ENCODE measurements at places on chromosomes 12 and 14.

DNA sequence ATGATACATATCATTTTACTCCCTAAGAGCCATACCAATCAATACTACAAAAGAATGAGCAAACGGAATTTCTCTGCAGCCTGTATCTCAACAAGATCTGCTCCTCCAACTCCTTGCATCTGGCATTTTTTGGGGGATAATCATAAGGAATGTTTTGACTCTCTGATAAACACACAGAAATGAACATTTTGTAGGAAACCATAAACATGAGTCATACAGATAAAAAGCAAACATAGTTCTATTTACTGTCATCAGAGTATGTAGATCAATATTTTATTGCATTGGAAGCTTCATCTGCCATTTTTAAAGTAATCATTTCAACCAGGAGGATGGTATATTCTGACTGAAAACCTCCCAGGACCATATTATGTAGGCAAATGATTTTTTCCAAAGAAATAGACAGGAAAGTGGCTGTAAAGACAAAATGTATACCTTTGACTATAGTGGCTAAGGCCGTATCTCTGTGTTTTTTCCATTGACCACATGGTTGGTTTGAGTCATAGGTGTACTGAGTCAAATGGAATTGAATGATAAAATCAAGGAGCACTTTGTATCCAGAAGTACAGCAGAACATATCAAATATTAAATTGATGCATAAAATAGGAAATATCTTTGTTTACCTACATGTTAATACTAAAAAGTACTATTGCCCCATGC, 32.4 kb upstream of the CD69 start:
- DNase-seq = no peak

- DNase-seq = no peak
Observed at GRCh38 chr14:86515195-86515594, 985.3 kb downstream of the FLRT2 start.

- DNase-seq = no peak
Observed at GRCh38 chr12:132550830-132551640, 59.3 kb downstream of the LRCOL1 start.

DNA sequence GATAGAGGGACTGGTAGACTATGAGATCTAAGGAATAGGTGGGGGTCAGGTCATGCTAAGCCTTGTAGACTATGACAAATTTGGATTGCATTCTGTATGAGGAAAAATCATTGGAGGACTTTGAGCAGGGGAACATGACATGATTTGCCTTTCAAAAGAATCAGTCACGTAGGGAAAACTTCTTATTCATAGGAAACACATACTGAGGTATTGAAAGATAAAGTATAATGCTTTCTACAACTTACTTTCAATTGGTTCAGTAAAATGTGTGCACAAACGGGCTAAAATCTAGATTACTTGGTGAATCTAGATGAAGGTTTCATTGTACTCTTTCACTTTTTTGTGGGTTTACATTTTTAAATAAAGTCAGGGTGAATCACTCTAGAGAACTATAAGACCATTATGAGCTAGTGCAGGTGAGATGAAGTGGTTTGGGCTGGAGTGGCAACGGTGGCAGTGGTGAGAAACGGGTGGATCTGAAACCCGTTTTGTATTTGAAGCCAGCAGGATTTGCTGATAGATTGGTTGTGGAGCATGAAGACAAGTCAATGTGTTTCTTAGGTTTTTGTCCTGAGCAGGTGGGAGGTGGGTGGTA, 6.7 kb downstream of the BBS10 start:
- no peak for DNase-seq

GRCh38 chr12:2773199-2773875, 21.4 kb upstream of the FKBP4 start:
- DNase-seq = no peak

- no peak for DNase-seq
Observed at GRCh38 chr12:6399884-6400644, 16.1 kb downstream of the LTBR start.

GRCh38 chr14:65972891-65973290, 513.3 kb upstream of the CCDC196 start:
- DNase-seq = no peak

DNA sequence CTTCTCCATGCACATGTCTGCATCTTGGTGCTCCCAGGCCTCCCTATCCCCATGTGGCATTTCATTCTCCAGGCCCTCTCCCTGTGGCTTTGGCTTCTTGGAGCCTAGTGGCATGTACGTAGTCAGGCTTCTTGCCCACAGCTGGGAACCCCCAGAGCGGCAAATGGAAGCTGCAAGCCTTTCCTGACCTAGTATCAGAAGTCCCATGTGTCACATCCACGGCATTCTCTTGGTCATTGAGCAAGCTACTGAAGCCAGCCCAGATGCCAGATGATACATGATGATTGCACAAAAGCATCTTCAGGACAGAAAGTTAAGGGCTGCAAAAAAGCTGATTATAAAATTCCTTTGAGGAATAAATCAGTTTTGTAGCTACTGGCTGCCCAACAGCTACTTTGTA, 154.9 kb downstream of the PELI2 start:
- no peak for DNase-seq

DNA sequence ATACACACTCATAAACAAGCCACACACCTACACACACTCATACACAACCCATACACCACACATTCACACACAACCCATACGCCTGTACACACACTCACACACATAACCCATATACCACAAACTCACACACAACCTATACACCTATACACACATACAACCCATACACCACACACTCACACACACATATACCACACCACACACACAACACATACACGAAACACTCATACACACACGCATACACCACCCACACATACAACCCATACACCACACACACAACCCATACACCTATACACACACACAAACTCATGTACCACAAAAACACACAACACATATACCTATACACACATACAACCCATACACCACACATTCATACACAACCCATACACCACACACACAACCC, 164.3 kb downstream of the TMEM121 start:
- DNase-seq = no peak

DNA sequence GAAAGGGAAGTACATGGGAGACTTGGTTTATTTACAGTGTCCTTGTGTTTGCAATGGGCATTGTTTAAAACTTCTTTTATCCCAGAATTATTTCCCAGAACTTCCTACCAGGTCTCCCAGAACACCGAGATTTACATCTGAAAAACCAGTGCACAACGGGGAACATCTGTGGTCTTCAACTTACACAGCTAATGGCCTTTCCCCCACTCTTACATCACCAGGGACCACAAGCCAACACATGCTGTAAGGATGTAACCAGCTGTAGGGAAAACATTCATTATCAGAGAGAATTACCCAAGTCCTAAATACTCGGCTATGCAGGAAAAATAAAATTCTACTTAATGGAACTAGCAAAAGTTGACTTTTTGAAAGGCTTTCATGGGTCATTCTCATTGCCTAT, 267.6 kb downstream of the DUSP6 start:
- DNase-seq = no peak

DNA sequence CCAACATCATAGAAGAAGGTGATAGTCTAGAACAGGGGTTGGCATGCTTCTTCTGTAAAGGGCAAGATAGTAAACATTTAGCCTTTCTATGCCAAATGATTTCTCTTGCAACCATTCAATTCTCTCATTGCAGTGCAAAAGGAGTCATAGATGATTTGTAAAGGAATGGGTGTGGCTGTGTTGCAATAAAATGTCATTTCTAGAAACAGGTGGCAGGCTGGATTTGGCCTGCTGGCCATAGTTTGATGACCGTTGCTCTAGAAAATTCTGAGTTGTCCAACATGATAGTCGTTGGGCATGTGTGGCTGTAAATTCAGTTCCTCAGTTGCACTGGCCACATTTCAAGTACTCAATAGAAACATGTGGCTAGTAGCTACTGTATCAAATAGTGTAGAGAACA, 21.7 kb downstream of the SMCO2 start:
- DNase-seq = no peak

DNA sequence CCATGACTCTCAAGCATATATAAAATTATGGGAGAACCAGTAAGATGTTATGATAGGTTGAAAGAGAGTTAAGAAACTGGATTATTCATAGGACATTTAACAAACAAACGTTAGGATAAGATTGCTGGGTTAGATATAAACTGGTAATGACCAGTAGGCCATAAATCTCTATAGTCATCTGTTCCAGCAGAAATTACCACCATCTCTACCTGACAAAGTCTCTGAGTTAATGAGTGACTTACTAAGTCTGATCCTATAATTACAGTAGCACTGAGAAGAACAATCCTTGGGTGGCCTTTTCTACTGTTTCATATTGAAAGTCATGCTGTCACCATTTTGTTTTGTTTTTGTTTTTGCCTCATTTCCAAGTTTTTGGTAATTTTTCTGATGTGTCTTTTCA, 136.9 kb upstream of the CNOT2 start:
- no peak for DNase-seq

DNA sequence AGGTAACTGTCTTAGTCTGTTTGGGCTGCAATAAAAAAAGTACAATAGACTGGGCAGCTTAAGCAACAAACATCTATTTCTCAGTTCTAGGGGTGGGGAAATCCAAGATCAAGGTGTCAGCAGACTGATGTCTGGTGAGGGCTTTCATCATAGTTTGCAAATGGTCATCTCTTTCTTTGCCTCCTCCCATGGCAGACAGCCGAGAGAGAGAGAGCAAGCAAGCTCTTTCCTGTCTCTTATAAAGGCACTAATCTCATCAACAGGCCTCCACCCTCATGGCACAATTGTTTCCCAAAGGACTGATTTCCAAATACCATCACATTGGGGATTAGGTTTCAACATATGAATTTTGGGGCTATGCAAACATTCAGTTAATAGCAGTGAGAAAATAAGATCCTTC, 445.6 kb upstream of the FLRT2 start:
- no peak for DNase-seq

- DNase-seq = no peak
Observed at GRCh38 chr12:5409619-5410018, 22.3 kb upstream of the NTF3 start.

- DNase-seq = no peak
Observed at GRCh38 chr12:1820191-1820895, at the start of gene LRTM2. Gene LRTM2 (plus strand): TSS chr12:1820565. CDS start chr12:1828149, 7,584 bp downstream.

GRCh38 chr12:46473634-46474329, 101.2 kb upstream of the SLC38A2 start:
- no peak for DNase-seq

GRCh38 chr14:54475187-54475899, 13.4 kb downstream of the GMFB start:
- DNase-seq = no peak

GRCh38 chr12:105018776-105019175, 32.7 kb downstream of the NOPCHAP1 start:
- DNase-seq = no peak

GRCh38 chr12:69515394-69515930, 45.3 kb downstream of the FRS2 start:
- no peak for DNase-seq

GRCh38 chr12:48957141-48958048, at the start of gene ARF3:
Gene ARF3 (minus strand): TSS chr12:48957487. CDS start chr12:48941095, 16,392 bp downstream.
- DNase-seq = peak; percentile 92

DNA sequence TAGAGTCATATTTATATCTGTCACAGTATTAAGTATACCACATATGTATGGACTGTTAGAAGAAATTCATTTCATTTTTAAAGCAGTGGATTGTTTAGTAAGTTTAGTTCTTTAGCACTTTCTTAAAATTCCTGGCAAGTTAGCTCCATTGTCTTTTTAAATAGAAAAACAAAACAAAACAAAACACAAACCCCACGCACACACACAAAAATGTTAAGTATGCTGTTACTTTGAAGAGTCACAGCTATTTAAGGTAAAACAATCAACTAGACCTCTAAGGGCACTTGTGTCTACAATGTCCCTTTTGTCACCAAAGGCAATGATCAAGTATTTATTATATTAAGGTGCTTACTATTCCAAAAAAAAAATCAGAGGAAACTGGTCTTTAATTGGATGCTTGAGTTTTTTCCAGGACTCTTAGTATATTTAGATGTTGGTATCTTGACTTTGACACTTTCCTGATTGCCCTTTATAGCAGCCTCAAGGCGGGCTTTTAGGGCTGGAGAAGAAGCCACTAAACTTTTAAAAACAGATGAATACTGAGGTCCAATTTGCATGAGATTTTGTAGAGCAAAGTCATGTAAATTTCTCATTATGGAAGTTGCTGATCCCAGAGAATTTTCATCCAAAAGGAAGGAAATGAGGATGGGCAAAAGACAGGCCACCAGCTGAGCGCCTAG, 85.5 kb upstream of the HECTD1 start:
- no peak for DNase-seq

DNA sequence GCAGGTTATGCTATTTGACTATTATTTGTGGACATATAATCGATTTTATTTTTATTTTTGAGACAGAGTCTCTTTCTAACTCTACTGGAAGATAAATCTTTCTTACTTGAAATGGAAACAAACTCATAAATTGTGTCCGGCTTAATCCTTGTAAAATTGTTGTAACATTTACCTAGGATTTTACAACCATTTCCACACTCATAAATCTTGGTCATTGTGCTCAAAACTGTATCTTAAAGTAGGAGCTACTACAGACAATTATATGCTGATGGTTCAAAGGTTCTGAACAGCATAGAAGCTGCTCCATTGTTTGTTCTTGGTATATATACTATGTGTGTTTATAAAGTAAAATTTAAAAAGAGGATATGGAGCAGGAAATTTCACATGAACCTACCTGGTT, 4.6 kb upstream of the ARF6 start:
- no peak for DNase-seq

All from CD4-positive, alpha-beta T cell treated with Interleukin-15 for 4 hours (primary cell).